NCI-H226 (cell line): ENCODE measurements at places on chromosomes 16 and 17.

DNA sequence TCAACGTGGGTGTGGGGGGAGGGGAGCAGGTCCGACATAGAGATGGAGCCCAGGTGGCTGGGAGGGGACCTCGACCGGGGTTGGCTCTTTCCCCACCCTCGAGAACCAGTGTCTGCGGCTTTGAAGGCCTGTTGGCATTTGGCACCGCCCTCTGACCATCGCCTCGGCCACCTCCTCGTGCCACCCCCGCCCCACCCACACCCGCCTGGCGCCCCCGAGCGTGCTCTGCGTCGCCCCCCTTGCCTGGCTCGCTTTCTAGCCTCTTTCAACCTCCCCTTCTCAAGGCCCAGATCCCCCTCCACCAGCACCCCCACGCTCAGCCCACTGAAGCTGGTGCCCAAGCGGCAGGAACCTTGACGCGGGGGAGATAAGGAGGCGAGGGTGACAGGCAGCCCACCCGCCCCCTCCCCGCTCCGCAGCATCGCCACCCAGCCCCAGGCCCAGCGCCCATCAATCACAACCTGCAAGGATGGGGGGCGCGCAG, 619 bp downstream of the CACNB1 start:
- peak; percentile 48 for DNase-seq

GRCh38 chr16:11700264-11701029, 32.2 kb downstream of the SNN start:
- no peak for DNase-seq

- peak; percentile 49 for DNase-seq
Observed at GRCh38 chr17:61467416-61468262, 15.4 kb downstream of the TBX4 start.

DNA sequence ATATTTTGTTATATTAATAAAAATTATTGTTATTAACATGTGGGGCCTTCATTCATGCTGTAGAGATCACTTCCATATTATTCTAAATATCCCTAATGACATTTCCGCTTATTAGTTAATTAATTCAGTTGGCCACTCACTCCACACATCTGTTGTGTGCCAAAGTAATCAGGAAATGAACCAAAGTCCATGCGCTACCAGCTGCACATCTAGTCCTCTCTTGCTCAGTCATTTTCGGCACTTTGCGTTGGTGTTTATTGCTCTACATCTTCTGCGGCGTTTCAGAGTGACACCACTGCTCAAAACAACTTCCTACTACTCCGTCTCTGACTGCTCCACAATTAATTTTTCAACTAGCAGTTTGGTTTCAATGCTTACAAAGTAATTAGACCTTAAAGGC, 101.4 kb upstream of the ZFHX3 start:
- DNase-seq = no peak
